ENCODE measurements at places on chromosomes 5 and 9.

GRCh38 chr5:149646564-149646963, 65.3 kb downstream of the ARHGEF37 start:
- no peak for DNase-seq

GRCh38 chr5:116532762-116533525, 41.7 kb downstream of the SEMA6A start:
- no peak for DNase-seq

GRCh38 chr9:131980267-131981016, 99.2 kb downstream of the MED27 start:
- DNase-seq = no peak

GRCh38 chr5:114362977-114363761, 1.3 kb downstream of the KCNN2 start:
- no peak for DNase-seq

- DNase-seq = no peak
These were observed 47.6 kb upstream of the MEGF10 start for GRCh38 chr5:127243011-127243410.

GRCh38 chr9:22108581-22109370, 99.7 kb upstream of the CDKN2B start:
- no peak for DNase-seq

DNA sequence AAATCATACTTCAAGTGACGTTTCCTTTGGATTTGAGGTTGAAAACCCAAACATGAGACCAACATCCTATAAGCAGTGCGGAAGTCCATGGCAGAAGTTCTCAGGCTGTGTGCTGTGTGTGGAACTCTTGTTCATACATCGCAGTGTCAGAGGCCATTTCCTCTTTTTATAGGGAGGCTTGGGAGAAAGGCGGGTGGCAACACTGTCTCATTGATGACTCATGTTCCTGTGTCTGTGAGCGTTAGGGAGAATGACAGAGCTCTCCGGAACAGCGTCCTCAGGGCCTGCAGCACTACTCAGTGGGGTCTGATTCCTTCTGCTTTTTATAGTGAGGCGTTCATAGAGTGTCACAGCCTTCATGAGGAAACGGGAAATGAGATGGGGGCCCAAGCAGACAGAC, 98.8 kb upstream of the BASP1 start:
- no peak for DNase-seq

DNA sequence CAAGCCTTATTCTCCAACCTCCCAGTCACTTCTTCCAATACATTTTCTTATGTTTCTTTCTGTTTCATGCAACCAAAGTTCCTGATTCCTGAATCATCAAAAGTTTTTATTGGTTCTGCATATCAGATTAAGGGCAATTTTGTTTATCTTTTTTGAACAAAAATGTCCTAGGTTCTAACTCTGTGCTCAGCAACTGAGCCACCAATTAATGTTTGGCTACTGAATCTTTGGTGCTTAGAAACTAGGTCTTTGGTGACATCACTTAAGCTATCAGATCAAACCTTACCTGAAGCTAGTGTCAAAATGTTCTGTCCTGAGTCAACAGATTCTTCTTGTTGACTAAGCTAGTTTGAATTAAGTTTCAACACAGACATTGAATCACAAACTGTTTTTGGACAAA, 56.1 kb downstream of the FGF18 start:
- no peak for DNase-seq

DNA sequence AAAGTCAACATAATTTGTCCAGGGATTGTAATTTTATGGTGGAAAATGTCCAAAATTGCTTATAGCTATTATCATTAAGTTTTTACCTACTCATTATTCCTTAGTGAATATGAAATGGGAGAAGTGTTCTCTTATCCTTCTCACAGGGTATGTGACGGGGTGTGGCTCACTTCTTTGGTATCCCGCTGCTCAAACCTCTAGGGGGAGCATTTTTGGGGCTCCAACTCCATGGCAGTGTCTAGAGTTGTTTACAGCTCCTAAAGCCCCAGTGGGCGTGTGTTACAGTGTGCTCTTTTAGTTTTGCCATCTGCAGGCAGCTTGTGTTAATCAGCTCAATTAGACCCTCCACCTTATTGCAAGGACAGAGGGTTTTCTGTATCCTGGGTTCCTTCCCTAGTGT, 89.4 kb downstream of the CDKN2A start:
- DNase-seq = no peak

DNA sequence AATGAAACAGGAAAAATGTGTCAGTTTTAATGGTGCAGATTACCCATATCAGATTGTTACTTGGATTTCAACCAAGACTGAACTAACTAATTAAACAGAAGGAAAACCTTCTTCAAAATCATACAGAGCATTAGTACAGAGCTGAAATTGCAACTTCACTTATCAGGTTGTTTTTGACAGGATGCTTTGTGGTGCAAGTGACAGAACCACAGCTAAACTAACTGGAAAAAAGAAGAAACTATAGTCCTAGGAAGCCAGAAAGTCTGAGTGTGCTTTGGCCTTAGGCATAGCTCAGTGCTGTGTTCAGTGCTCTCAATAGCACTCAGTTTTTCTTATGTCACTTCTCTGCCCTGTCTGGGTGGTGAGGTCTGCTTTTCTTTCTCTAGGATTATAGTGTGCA, 267.4 kb downstream of the CHSY3 start:
- DNase-seq = no peak

DNA sequence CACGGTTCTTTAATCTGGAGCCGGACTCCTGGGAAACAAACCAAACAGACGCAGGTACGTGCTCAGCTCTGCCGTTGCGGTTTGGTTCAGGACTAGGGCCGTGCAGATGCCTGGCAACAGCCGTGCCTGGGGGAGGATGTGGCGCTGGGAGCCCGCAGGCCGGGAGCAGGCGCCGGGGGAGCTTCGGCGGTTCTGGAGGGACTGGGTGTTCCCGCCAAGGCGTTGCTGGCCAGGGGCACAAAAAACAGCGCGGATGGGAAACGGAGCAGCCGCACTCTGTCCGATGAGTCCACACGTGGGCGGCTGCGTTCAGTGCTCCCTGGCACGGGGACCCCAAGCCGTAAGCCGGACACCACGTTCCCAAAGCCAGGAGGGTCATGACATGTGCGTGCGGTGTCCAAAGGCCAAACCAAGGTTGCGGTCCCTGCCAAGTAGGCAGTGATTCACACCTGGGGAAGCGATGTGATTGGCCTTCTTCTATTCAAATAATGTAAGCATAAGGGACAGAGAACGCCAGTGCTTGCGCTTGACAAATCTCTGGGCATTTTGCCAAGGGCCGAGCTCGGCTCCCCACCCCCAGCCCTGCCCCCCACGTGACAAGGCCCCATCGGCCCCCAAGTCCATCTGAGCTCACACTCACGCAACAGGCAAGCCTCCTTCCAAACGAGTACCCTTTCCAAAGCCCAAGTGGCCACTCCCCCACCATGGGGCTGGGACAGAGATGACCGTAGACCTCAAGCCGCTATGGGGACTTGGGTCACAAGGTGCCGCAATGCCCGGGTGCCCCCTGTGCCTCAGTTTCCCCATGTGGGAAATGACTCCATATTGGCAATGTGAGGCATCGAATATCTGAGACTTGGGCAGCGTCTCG, 49.7 kb upstream of the NKD2 start:
- no peak for DNase-seq

DNA sequence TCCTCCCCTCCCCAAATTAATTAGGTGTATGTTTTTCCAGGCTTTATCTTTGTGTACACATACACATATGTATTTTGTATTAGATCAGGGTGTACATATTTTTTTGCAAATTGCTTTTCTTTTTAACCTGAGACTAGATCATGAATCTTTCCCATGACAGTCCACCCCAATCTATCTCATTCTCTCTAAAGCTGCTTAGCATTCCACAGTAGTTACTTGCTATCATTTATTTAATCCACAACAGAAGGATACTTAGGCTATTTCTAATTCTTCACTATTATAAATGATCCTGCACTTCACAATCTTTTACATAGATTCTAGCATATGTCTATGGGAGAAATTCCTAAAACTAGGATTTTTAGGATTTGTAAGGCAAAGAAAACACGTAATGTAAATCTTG, 43.9 kb downstream of the SH3RF2 start:
- no peak for DNase-seq

- DNase-seq = no peak
These were observed 24.6 kb upstream of the LRRC14B start for GRCh38 chr5:166441-167372.

DNA sequence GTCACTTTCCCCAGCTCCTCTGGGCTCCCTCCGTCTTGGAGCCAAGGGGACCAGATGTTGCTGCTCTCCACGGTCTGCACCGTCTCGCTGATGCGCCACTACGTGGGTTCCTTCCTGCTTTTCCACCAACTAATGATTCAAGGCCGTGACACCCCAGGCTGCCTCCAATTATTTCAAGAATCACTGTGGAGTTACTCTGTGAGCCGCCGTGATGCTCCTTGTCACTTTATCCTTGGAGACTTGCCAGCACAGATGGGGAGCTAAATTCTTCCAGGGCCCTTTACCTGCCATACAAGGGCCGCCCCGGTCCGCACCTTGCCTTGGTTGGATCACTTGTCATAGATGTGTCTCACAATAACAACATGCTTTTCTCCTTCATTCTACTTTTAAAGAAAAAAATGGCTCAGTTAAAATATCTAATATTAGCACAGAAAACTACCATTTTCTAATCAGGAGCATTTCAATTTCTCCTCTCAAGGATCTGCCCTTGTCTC, 202.0 kb downstream of the FSTL4 start:
- DNase-seq = no peak

DNA sequence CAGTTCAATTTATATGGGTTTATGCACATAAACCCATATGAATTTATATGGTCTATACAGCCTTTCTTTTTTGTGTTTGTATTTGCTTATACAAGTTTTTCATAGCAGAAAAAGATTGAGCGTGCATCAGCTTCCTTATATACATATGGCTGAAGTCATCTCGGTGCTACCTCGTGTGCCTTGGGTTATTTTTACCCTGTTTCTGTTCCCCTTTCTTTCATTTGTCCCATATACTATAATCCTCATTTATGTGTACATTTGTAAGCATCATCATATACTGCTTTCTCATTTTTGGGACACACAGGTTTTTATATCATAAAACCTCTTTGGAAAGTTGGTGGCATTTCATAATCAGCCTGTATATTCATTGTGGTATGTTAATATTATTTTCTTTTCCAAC, 107.8 kb upstream of the ADAMTSL1 start:
- DNase-seq = no peak

GRCh38 chr9:109052416-109052815, 39.1 kb upstream of the CTNNAL1 start:
- no peak for DNase-seq

DNA sequence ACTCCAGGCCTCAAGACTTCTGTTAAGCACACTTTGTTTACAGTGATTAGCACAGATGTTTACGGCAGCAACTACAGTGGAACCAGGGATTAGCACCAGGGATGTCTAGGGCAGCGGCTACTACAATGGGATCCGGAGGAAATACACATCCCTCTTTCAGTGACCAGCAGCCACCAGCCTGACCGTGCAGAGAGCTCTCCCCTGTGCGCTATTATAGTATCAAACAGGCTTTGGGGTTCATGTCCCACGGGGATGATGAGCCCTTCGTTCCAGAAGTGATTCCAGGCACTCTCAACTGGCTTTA, 21.5 kb downstream of the GFPT2 start:
- no peak for DNase-seq

GRCh38 chr5:82489683-82490082, 211.5 kb upstream of the RPS23 start:
- DNase-seq = no peak

DNA sequence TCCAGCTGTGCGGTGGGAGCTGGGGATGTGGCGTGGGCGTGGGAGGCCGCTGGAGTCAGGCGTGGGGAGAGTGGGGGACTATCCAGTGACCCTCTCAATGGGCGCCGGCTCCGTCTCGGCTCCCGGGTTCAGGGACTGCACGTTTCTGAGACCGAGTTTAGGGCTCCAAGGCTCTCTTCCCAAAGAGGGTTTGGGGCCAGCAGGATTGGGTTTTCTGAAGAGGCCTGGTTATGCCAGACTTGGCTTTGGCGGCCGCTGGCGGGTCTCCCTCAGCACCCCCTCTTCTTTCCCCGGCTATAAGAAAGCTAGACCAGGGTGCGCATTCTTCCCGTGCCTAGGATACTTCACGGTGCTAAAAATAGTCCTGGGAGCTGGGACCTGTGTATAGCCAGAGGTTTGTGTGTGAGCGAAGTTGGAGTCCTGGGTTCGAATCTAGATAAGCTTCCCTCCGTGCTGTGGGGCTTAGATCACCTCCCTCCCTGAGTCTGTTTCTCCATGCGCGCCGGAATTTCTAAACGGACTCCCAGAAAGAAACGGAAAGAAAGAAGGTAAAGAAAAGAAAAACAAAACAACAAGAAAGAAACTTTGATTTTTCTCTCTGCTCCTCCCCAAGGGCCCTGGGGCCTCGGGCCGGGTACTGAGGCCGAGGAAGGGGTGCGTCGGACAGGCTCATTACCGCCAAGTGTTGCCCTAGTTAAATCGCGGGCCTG, 5.0 kb downstream of the HAND1 start:
- no peak for DNase-seq

- no peak for DNase-seq
These were observed 3.4 kb downstream of the BTNL9 start for GRCh38 chr5:181043285-181044092.

GRCh38 chr5:121797681-121798518, 53.8 kb upstream of the FTMT start:
- DNase-seq = no peak

- DNase-seq = no peak
These were observed 203.1 kb upstream of the PIK3R1 start for GRCh38 chr5:68012429-68012828.

GRCh38 chr9:28976684-28977083, 1403.4 kb upstream of the C9orf72 start:
- DNase-seq = no peak

DNA sequence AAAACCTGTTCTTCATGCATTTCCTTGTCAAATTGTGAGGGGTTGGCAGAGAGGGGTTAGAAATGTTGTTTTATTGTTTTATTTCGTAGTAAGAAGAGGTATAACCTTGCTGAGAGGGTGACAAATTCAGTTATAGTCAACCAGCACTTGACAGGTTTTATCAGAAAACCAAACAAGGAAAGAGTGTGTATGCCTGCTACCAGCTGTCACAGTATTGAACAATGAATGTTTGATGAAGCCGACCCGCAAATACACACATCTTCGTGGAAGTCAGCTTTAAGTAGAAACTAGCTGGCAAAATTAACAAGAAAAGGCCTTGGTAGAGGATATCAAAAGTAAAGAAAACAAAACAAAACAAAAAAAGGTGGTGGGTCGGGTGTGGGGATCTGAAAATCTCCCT, 214.6 kb upstream of the TLE4 start:
- no peak for DNase-seq

GRCh38 chr5:123751670-123752069, 239.7 kb downstream of the CSNK1G3 start:
- no peak for DNase-seq

- DNase-seq = no peak
These were observed 39.2 kb upstream of the NEK6 start for GRCh38 chr9:124218438-124218982.

- no peak for DNase-seq
These were observed 54.1 kb upstream of the GRAMD2B start for GRCh38 chr5:126369083-126369482.

- no peak for DNase-seq
These were observed 20.5 kb upstream of the HEXB start for GRCh38 chr5:74664551-74664950.

GRCh38 chr5:39217365-39218281, 1.7 kb downstream of the FYB1 start:
- DNase-seq = peak; percentile 37

GRCh38 chr5:59264639-59265245, 628.8 kb downstream of the PDE4D start:
- no peak for DNase-seq

All from urinary bladder (tissue), 4 donors.